ENCODE measurements at places on chromosomes 5 and 9.

GRCh38 chr5:32021771-32022170 lies 152.3 kb downstream of the GOLPH3 start:
- DNase-seq: no peak

- no peak for DNase-seq
Observed at GRCh38 chr5:45335346-45335745, 360.8 kb downstream of the HCN1 start.

DNA sequence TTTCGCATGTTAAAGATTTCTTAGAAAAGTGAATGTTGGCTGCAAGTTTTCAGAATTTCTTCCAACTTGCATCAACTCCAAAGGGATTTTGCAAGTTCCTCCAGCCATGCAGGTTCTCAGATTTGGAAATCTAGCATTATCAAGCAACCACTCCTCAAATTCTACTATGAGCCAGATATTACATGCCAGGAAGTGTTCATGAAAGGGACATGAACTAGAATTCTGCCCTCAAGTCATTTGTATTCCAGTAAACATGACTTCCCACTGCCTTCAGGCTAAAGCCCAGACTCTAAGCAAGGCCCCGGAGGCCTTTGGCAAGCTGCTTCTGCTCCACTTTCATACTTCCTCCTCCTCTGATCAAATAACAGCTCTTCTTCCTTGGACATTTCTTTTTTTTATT lies 111.3 kb upstream of the PAPPA start:
- no peak for DNase-seq

DNA sequence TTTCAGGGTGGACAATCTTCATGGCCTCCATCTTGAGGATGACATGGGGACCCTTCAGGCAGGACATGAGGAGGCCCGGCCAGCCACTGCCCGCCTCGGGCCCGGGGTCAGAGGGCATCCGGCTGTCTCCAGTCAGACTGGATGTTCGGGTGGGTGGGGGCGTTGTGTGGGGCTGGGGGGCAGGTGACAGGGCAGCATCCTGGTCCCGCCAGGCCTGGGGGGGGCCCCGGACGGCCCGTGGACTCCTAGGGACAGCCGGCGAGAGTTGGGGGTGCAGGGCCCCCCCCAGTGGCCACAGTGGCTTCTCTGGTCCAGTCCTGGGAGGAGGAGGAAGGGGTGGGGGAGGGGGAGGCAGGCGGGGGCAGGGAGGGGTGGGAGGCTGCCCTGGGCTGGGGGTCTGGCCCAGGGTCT lies 940 bp downstream of the RNF208 start:
- no peak for DNase-seq

DNA sequence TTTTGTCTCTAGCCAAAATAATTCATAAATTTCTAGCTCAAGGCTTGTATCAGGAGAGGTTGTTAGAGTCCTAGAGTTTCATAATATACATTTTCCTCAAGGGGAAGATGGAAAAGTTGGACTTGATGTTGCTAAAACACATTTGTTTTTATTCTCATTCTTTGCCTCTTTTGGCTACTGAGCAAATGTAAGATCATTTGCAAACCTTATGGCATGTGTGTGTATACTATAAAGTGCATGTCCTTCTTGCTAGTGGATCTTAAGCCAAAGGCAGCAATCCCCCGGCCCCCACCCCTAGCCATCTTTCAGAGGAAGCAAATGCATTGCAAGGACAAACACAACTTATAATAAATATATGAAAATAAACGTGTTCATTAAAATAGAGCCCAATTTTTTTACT lies 43.0 kb downstream of the ADAMTSL1 start:
- no peak for DNase-seq

DNA sequence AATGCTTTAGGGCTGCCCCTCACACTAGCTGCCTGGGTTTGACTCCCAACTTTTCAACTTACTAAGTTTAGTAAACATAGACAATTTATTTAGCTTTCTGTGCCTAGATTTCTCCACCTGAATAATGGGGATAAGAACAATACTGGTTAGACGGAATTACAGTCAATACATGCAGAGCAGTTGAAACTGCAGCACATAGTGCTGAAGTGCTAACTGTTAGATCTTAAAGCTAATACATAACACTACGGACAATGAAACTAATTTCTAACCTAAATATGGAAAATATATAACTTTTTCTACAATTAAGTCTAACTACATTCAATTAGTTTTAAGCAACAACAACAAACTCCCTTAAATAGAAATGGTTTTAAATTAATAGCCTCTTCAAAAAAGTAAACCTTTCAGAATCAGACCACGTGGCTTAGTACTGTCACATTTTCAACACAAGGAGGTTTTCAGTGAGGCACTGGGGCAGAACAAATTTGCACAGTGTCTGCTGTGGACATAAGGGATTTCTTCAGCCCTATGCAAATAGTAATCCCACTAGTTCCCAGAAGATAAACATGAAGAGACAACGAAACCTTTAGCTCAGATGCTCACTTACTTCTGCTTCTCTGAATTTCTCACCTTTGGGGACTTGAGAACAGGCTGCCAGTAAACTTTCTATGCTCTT lies 293.4 kb downstream of the EDIL3 start:
- DNase-seq: no peak

GRCh38 chr9:99778836-99779235 lies 42.8 kb upstream of the NR4A3 start:
- DNase-seq: no peak

DNA sequence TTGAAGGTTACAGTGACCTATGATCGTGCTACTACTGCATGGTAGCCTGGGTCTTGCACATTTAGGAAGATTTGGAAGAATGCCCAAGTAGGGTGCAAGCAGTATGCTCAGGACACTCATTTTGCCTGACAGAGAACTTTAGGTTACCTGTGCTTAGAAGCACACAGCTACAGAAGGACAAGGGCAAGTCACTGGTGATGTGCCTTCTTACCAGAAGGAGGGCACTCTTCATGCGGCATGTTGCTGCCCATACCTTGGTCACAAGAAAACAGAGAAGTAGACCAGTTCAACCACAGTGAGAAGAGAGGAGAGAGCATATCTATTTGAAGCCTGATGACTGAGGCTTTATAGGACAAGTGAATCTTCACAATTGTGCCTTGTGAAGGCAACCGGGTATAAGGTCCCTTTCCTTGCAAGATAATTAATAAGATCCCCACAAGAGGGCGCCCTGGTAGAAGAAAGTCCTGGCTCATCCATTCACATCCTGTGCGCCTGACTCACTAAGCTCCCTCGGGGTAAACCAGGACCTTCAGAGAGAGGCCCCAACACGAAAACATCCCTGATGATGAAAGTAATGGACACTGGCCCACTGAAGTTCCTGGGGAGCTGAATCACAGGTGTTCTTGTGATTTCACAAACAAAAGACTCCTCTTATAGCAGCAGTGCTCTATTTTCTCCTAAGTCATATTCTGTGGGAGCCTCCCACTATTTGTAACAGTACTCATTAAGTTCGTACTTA lies 38.1 kb upstream of the STARD4 start:
- peak; percentile 83 for DNase-seq

DNA sequence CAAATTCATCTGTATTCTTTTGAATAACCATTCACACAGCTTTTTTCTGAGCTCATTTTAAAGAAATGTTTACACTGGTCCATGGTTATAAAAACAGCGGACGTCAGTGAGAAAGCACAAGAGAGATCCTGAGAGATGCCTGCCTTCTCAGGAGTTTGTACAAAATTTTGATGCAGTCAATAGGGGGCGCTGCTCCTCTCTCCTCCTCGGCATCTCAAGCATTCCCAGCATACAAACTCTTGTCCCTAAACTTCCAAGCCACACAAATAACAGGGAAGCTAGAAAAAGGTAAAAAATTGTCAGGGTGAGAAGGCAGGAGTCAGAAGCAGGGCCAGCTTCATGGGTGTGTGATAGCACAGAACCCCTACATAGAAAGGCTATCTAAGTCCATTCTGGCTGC lies 11.2 kb upstream of the CCDC152 start:
- DNase-seq: no peak

- DNase-seq: peak; percentile 80
Observed at GRCh38 chr9:107612136-107612535, 122.6 kb upstream of the KLF4 start.

GRCh38 chr9:113488071-113488470 lies 24.5 kb downstream of the RGS3 start:
- no peak for DNase-seq

DNA sequence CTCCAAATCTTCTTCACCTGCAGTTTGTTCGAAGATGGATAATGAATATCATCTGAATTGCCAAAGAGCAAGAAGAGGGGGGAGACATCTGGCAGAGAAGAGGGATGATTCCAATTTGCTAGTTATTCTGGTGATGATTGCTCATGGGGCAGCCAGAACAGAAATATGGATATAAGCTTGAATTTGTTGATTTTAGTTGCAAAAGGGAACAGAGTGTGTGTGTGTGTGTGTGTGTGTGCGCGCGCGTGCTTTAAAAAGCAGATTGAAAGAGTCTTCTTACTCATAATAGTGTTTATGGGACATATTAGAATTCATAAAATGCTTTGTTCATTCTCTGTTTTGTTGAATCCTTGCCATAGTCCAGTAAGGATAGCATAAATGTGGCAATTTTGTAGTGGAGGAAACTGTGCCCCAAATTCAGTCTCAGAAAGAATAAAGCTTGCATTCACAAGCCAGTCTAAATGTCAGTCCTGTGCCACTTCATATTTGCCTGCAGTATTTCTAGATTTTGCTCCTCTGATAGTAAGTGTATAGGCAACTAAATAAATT lies 436.3 kb upstream of the KLF4 start:
- DNase-seq: no peak

DNA sequence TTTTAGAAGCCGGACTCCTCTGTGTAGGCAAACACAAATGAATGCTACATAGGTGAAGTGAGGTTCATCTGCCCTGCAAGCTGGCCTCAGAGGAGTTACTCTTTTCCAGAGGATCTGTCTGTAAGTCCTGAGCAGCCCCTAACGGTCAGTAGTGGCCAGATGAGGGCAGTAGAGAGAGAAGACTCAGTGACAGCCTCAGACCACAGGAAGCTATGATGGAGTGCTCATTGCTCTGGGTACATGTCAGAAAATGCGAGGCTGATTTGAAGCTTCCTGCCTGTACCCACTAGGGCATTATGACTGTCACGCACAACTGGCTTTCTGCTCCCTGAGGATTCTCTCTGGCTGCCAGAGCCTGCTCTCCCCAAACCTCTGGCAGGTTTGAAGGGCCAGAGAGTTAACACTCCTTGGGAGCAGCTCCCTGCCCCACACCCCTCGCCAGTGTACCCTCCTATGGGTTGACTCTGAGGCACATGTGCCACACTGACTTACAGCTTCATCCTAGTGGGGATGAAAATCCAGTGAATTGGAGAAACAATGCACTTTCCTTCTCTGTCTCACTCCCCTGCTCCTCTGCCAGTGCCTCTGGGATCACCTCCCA lies 141.5 kb downstream of the GABRG2 start:
- DNase-seq: peak; percentile 19

GRCh38 chr5:91143840-91144239 lies 239.3 kb downstream of the ARRDC3 start:
- DNase-seq: no peak

- no peak for DNase-seq
Observed at GRCh38 chr9:77651203-77651602, 3.1 kb upstream of the GNA14 start.

DNA sequence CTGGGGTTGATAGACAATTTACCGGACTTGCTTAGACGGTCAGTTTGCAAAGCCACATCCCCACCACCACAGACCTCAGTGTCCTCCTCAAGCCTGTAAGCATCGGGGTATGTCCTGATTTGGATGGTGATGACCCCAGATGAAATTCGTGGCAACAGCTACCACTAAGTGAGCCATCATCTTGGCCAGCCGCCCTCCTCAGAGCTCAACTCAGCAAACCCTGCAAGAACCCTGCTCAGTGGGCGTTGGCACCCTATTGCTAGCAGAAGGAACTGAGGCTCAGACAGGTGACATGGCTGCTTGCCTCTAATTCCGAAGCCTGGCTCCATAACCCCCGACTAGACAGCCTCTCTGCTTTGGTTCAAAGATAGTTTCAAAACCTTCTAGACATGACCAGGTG lies 41.4 kb upstream of the BARHL1 start:
- DNase-seq: no peak

GRCh38 chr5:179253730-179254129 lies 91.5 kb downstream of the ADAMTS2 start:
- DNase-seq: no peak

- no peak for DNase-seq
Observed at GRCh38 chr5:54628050-54628449, 110.5 kb downstream of the SNX18 start.

GRCh38 chr9:132027752-132028663 lies 51.7 kb downstream of the MED27 start:
- DNase-seq: no peak

DNA sequence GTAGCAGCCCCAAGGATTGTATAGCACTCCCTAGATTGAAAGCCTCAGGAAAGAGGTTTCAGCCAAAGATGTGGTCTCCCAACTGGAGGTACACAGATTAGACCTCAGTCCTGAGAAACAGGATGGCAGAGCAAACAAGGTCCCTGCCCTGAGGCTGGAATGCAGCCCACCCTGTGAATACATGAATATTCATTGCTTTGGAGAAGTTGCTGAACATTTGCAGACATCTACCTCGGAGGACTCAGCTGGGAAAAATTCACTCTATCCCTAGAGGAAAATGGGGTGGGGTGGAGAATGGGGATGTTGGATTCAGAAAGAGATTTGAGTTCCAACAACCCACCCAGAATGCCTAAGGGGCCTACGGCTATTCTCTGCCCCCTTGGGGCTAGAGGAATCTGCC lies 129.4 kb downstream of the SLIT3 start:
- no peak for DNase-seq

DNA sequence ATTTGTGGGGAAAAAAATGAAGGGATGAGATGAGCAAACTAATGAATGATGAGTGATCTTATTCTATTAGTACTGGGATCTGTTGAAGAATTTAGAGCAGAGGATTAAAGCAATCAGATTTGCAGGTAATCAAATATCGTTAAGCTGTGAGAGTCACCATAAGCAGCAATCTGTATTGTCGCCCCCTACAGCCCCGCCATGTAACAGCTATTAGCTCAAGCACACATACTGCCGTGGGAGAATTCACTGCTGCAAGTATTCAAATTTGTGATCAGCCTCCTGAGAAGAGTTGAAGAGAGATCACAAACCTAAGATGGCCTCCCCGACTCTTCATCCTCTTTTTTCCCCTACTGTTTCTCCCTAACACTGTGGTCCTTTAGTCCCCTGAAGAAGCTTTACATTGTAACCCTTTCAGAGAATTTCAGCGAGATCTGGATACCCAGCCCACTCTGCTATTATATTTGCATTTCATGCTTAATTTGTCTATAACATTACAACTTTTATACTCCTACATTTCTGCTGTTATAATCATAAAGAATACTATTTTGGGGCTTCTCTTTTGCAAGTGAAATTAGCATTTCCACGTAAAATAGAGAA lies 28.5 kb upstream of the PHF24 start:
- no peak for DNase-seq

GRCh38 chr5:89253666-89254352 lies 370.8 kb upstream of the MEF2C start:
- no peak for DNase-seq
